ENCODE measurements at places on chromosomes 16 and 17.

GRCh38 chr17:10318535-10318934 is 54.3 kb downstream of the MYH13 start:
- no peak for DNase-seq

DNA sequence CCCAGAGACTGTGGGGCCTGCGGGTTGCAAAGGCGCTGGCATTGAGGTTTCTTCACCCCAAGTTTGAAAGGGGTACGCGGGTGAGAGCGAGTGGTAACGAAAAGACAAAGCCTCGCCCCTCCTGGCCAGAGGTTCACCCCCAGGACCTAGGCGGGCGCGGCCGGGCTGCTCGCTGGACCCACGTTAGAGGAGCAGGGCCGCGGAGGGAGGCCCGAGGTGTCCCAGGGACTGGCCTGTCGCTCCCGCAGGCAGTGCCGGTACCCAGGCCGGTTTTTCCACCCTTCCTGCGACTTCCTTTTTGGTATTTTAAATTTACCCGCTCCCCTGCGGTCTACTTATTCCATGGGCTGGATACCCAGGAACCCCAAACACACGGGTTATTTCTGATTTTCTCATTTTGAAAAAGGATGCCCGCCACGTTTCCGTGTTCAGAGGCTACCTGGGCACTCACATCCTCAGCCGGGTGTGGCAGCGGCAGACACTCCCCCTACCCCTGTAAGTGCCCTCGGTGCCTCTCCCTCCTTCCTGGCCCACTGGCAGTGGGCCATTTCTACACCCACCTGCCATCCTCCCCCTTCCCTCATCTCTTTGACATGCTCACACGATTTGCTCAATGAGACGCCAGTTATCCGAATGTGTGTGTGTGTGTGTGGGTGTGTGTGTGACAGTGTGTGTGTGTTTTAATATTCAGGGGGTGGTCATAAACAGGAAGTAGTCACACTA is 1.6 kb upstream of the FOXL1 start:
- no peak for DNase-seq

GRCh38 chr16:24102209-24102660 is 153.9 kb upstream of the CACNG3 start:
- no peak for DNase-seq

DNA sequence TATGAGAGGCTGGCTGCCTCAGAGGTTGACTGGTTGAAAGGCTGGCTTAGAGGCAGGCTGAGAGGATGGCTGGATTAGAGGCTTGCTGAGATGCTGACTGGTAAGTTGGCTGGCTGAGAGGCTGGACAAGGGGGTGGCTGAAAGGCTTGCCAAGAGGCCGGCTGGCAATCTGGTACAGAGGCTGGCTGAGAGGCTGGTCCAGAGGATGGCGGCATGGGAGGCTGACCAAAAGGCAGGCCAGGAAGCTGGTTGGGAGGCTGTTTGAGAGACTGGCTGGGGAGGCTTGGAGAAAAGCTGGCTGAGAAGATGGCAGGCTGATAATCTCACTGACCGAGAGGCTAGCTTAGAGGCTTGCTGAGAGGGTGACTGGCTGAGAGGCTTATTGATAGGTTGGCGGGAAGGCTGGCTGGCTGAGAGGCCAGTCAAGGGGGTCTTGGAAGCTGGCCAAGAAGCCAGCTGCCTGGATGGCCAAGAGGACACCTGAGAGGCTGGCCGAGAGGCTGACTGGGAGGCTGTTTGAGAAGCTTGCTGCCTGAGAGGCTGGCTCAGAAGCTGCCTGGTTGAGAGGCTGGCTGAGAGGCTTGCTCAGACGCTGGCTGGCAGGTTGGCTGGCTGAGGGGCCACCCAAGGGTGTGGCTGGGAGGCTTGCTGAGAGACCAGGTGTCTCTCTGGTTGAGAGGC is 34.2 kb upstream of the ACSM2B start:
- no peak for DNase-seq

DNA sequence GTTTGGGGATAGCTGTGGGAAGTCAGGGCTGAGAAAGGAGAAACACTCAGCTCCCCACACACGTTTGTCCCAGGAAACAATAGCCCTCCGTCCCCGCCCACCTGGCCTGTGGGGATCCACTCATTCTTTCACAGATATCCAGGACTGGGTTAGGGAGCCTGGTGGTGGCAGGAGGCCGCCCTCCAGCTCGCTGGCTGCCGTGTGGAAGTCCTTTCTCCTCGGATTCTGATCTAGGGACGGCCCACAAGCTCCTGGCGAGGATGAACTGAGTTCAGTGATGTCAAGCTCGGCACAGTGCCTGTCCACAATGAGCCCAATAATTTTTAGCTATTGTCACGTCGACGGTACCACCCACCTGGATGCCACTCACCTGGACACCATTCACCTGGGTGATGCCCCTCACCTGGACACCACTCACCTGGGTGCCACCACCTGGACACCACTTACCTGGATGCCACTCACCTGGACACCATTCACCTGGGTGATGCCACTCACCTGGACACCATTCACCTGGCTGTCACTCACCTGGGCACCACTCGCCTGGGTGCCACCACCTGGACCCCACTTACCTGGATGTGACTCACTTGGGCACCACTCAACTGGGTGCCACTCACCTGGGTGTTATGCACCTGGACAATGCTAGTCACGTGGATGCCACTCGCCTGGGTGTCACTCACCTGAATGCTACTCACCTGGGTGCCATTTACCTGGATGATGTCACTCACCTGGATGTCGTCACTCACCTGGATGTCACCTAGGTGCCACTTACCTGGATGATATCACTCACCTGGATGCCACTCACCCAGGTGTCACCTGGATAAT is 172.5 kb upstream of the FOXF1 start:
- no peak for DNase-seq

- DNase-seq: no peak
These were observed 11.1 kb downstream of the ABR start for GRCh38 chr17:1168533-1169220.

DNA sequence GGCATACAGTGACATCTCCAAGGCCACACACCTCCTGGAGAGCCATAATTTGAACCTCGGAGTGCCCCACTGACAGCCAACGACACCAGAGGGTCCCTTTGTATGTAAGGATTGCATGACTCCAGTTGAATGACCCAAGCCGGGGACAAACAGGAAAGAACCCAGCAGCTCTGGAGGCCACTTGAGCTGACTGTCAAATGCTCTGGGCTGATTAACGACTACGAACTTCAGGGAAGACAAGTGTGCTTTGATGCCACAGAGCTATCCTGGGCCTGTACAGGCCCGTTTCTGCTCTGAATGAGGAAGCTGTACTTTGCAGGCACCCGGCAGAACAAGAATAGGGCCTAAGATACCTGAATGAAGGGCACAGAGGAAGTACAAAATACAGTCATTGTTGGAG is 404.6 kb downstream of the SLC39A11 start:
- DNase-seq: no peak

GRCh38 chr17:44277976-44278375 is 10.0 kb upstream of the SLC4A1 start:
- DNase-seq: no peak

DNA sequence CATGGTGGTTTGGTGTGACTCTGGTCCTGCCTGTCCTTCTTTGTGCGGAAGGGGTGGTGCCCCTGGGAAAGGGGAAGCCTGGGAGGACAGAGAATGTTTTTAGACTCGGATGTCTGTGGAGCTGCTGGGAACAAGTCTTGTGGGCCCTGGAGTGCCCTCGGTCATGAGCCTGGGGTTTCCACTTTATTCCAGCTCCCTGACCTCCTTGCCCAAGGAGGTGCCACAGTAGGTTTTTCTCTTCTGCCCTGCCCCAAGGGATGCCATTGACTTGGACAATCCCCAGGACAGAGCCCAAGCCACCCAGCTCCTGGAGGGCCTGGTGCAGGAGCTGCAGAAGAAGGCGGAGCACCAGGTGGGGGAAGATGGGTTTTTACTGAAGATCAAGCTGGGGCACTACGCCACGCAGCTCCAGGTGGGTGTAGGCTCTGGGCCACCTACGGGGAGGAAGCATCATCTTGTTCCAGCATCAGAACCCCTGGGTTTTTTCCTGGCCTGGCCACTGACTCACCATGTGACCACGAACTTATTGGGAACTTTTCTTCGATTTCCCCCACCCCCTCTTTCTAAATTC is 1.4 kb downstream of the STAT5A start:
- DNase-seq: no peak

- no peak for DNase-seq
These were observed 202.3 kb upstream of the RPL38 start for GRCh38 chr17:74001145-74001544.

DNA sequence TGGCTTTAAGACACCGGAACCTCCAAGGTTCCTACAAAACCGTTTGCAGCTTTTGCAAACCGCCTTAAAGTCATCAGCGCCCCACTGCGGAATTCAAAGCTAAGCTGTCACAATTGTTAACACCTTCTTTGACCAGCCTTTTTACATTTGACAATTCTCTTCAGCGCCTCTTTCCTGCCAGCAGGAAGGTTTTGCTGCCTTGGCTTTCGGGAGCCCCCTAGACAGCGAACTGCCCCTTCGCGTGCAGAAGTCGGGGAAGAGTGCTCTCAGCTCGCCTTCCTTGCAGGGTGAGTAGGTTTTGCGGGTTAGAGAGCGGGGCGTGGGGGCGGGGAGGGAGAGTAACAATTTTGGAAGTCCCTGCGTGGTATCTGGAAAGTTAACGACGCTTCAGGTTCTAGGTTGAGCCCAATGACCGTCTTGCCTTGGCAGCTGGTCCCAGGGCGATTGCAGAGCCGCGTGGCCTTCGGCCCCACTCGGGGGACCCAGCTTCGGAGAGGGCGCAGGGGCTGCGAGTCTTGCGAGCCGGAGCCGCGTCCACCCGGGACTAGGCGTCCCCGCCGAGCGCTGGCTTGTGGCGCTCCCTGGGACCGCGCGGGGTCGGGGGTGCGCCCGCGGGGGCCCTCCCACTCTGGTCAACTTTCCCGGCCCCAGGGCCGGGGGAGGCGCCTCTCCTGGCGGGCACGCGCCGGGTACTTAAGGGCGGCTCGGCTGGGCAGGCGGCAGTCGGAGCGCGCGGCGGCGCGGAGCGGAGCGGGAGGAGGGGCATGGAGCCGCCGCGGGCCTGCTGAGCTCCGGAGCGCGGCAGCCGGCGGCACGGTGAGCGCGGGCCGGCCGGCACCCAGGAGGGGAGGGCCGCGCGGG is at the start of gene HAS3:
Gene HAS3 (plus strand): TSS at position 153 of the 861 bp plus-strand sequence. CDS start 3,743 bp downstream, outside the sequence.
- no peak for DNase-seq

- DNase-seq: no peak
These were observed 230.7 kb downstream of the IRX3 start for GRCh38 chr16:54055864-54056263.

DNA sequence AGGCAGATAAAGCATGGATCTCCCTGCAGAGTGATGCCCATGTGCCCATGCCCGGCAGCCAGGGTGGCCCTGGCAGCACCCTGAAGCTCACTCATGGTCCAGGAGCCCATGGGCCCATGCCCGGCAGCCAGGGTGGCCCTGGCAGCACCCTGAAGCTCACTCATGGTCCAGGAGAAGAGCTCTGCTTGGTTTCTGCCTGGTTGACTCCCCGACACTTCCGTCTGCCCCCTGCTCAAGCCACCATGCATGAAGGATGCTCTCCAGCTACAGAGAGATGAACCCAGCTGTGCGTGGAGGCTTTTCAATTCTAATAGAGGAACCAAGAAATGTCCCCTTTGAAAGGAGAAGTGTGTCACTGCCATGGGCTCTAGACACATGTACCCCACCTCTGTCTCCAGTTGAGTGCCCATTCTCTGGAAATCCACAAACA is 8.7 kb downstream of the CCL17 start:
- DNase-seq: no peak

- DNase-seq: no peak
These were observed 17.3 kb upstream of the MYO1D start for GRCh38 chr17:32894245-32894644.

DNA sequence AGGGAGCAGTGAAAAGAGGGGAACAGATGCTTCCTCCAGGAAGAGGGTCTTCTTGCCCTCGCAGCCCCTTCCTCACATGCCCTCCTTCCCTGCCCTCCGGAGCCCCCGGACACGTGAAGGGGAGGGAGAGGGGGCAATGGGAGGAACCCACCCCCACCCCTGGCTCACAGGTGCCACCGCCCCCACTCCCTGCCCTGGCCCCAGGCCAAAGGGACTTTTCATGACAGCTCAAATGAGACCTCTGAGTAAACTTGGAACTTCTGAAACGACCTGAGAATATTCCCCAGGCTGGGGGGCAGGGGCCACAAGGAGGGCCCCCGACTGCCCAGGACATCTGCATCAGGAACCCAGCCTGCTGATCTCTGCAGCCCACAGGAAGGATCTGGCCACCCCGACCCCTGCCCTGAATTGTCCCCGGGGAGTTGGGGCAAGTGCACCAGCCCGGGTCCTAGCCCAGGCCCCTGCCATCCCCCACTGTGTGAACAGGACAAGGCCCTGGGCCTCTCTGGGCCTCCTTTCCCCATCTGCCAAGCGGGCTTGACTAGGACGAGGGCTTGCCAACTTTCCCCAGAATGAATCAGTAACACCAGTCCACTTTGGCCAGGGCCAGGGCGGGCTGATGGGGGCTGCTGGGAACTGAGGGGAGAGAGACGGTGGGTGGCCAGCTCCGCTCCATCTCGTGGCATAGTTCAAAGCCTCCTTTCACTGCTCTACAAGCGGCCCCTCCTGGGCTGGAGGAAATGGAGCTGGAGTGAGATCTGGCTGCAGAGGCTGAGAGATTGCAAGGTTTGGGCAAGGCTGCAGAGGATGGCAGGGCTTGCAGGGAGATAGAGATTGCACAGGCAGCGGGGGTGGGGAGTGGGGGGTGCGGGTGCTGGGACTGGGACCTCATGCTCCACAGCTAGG is 3.8 kb downstream of the IL21R start:
- no peak for DNase-seq

- no peak for DNase-seq
These were observed 1.9 kb downstream of the BAIAP3 start for GRCh38 chr16:1335211-1335971.

GRCh38 chr17:72657467-72658317 is 434.8 kb downstream of the SLC39A11 start:
- DNase-seq: no peak

DNA sequence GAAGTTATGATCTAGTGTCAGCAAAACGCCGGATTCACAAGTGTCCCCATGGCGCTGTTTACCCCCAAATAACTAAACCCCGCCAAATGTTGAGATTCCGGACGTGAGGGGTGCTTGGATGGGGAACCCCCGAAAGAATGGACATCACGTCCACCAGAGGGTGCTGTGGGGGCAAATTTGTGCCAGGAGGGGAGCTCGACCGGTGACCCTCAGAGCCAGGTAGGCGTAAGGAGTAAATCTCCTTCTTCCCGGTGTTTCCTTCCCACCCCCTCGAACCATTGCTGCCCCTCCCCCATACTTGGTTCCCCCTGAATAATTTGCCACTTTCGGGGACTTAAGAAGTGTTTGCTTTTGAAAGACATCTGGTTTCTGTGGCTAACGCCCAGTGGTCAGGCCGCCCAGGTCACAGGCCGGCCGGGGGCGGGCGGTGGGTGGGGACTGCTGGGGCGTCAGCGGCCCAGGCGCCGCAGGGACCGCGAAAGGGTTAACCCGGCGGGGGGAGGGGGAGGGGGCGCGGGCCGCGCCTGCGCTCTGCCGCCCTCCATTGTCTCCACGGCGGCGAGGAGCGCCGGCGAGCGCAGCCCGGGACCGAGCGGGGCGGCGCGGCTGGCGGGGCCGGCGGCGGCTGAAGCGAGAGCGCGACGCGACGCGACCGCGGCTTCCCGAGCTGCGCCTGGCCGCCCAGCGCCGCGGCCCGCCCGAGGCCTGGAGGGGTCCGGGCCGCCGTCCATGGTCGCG is at the start of gene ZNRF1:
Gene ZNRF1 (plus strand): TSS at position 544 of the 738 bp plus-strand sequence. CDS start 648 bp downstream, outside the sequence.
- DNase-seq: no peak

- no peak for DNase-seq
These were observed 84.4 kb upstream of the GSE1 start for GRCh38 chr16:85528528-85529387.

- no peak for DNase-seq
These were observed 84.7 kb downstream of the RBBP6 start for GRCh38 chr16:24624102-24624501.

- DNase-seq: no peak
These were observed 10.5 kb downstream of the DOK4 start for GRCh38 chr16:57475711-57476339.

- no peak for DNase-seq
These were observed 33.0 kb upstream of the SEC14L1 start for GRCh38 chr17:77107506-77108433.

Measured in NCI-H1048 (cell line).